ENCODE measurements at places on chromosomes 16 and 17. TPM values are rescaled to one million over a fixed set of nuclear protein-coding genes. Genes with fewer than 3 reads are reported as not detected.

- no peak for DNase-seq
Observed at GRCh38 chr17:21233581-21234347, 19.4 kb downstream of the NATD1 start.

DNA sequence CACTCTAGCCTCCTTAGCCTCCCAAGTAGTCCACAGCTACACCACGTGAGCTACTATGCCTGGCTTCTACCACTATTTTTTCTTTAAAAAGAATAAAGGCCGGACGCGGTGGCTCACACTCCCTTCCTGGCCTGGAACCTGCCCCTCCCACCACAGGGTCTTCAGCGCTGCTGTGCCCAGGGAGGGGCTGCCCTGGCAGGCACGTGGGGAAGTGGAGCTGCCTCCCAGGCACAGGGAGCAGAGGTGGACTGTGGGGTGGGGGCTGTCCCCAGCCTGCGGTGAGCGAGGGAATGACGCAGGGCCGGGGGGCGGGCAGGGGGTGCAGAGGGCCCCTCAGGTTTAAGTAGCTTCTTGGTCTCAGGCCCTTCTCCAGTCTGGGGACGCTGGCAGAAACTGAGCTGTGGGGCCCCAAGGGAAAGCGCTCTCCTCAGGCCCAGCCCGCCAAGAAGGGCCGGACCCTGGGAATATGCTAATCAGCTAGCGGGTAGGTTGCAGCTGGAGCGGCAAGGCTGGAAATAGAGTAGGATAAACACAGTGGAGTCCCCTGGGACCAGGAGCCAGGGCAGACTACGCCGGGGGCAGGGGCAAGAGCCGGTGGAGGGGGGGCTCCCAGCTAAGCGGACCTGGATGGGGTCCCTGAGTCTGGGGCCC, 46.8 kb downstream of the TIMM22 start:
- no peak for DNase-seq

DNA sequence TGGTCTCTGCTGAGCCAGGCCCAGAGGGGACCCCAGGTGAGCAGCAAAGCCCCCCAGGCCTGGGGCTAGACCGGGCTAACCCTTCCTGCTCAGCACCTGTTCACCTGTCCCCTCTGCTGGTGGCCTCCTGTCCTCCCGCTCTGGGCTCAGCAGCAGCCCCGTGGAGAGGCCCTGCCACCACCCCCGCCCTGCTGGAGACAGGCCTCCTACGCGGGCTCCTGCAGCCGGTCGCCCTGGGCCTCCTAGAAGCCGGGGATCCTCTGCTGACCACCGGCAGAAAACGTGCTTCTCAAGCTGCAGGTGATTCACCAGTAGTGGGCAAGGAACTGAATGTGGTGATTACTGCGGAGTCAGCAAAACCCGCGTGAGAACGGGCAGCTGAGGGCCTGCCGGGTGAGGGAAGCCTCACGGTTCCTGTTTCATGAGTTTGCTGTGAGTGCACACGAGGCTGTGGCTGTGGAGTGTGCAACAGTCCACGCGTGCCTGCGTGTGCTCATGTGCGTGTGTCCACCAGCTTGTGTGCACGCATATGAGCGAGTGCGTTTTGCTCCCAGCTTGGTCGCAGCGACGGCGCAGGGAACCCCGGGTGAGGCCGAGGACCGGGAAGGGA, 792 bp downstream of the SECTM1 start:
- no peak for DNase-seq

USP32 gene
- polyA plus RNA-seq, result 38.1 TPM

DNA sequence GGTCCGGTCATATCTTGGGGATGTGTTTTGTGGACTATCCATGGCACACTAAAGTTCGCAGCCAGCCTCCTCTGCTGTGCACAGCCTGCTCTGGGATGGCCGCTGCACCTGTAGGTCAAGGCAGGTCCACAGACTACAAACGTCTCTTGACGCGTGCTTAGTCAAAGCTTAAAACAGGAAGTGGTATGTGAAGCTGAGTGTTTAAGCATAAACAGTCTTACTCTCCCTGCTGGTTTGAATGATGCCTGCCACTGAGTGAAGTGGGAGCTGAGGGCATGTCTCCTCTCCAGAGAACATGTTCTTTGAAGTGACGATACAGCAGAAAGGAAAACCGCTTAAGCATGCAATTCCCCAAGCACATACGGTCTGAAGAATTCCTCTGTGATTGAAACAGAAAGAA, 365.6 kb downstream of the SLC39A11 start:
- DNase-seq, result no peak
